ENCODE measurements at places on chromosomes 3 and 15.

DNA sequence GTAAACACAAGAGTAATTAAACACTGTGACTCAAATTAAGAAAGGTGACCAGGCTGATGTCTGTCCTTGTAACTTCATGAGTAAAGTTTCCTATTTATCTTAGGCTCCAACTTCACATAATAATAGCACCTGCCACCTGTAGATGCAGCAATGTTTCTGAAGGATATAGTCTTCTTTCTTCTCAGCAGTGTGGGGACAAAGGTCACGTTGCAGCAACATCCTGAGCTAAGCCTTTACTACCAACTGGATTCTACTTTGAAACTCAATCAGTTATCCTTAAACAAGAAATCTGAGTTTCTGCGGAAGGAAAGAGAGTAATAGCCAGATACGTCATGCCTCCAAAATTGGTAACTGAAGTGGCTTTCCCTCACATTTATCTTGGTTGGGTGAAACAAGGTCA lies 253.1 kb downstream of the RBMS3 start:
- DNase-seq, result no peak

GRCh38 chr3:119388577-119388976 lies 74.8 kb downstream of the TMEM39A start:
- DNase-seq, result no peak

DNA sequence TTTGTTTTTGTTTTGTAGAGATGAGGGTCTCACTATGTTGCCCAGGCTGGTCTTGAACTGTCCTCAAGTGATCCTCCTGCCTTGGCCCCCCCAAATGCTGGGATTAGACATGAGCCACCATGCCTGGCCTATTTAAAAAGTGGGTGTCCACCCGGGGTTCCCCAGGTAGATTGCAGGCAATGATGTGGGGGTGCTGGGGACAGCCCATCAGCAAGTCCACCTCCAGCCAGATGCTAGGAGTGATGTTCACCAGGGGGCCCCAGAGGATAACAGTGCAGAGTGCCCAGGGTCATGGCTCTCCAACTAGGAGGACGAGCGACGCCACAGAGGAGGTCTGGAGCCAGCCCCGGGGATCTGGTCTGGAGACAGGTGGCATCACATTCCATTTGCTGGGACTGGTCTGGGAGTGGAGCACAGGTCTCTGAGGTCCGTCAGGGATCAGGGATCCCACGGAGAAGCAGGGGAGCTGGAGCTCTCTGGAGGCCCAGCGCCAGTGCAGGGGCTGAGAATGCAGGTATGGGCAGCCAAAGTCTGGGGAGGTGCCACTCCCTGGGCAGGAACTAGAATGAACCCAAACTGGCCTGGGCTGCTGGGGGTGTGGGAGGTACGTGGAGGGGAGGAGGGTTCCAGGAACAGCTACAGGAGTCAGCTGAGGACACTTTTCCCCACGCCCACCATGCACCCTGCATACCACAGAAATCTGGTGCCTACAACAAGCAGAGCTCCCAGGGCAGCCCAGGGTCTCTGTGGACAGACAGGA lies 51.2 kb upstream of the PCSK6 start:
- DNase-seq, result no peak

- no peak for DNase-seq
Measured at GRCh38 chr3:42306499-42306898, 40.5 kb upstream of the CCK start.

DNA sequence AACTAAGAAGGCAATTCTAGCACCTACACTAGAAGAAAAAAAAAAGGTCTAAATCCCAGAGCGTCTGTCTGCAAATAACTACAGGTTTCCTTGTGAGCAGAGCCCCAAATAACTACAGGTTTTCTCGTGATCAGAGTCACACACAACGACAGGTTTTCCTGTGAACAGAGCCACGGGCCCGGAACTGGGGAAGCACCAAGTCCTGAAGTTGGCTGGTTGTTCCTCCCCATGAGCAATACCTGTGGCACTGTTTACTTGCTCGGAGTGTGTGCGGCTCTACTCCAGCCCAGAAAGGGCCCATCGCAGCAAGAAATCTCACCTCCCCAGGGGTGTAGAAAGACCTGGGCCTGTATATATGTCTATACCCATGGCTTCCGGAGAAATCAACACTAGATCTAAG lies 644 bp upstream of the MASP1 start:
- no peak for DNase-seq

- no peak for DNase-seq
Measured at GRCh38 chr3:31544634-31545033, 11.9 kb downstream of the STT3B start.

All from CD8-positive, alpha-beta T cell (primary cell).